ENCODE measurements at places on chromosomes 7 and 10.

GRCh38 chr10:63666836-63667383 is 145.7 kb downstream of the REEP3 start:
- no peak for DNase-seq

DNA sequence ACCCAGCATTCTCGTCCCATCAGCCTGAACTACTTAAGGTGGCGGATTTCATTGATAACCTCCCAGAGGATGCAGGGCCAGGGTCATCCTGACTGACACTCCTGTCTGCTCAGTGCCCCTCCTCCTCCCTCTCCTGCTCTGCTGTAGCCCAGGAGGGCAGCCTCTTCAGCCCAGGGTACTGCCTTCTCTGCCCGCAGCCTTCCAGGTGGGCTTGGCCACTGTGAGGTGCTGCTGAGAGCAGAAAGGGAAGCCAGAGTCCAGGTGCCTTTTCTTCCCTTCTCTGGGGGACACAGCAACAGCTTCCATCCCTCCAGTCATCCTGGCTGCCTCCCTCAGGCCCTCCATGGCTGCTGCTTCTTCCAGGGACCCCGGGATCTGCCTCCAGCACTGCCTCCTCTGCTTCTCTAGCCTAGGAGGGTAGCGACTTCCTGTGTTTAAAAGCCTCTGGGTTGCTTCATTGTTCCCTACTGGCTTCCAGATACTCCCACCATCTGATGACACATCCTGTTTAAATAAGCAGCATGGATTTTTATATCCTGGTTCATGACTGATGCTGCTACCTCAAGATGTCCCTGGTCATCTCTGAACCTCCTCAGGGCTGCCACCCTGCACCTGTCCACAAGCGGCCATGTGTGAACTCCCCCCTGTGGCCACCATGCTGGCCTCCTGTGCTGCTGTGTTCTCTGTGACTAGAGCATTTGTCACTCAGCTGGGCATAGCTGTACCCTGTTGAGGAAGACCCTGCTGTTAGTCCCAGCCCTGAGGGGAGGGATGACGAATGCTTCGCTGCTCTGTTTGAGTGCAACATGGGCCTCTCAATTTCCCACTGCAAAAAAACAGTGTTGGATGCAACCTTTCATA is 55.8 kb downstream of the AKR1C4 start:
- no peak for DNase-seq

GRCh38 chr10:78196964-78197363 is 163.3 kb downstream of the RPS24 start:
- DNase-seq = no peak

- DNase-seq = no peak
Observed at GRCh38 chr10:5588603-5589002, 63.8 kb downstream of the CALML3 start.

DNA sequence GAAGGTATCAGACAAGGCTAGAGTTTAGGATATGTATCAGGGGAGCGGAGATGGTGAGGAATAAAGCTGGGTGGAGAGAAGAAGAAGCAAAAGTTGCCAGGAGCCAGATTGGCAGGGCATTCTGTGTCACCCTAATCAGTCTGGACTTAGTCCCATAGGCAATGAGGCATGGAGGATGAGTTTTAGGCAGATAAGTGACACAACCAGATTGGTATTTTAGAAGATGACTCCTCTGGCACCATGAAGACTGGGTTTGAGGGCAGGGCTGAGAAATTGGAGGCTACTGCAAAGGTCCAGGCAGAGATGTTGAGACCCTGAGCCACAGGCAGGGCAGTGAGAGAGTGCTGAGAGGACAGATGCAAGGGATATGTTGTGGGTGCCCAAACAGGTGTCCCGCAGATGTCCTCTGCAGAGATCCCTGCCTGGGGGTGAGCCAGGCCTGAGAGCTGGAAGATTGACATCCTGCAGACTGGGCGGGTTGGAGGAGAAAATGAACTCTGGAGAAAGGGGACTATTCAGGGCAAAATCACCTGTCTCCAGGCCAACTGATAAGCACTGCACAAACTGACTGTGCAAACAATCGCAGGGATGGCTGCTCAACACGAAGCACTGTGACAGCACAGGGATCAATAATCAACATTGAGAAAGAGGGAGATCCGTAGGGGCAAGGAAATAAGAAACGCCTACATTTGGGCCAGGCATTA is 11.9 kb upstream of the HABP2 start:
- no peak for DNase-seq

DNA sequence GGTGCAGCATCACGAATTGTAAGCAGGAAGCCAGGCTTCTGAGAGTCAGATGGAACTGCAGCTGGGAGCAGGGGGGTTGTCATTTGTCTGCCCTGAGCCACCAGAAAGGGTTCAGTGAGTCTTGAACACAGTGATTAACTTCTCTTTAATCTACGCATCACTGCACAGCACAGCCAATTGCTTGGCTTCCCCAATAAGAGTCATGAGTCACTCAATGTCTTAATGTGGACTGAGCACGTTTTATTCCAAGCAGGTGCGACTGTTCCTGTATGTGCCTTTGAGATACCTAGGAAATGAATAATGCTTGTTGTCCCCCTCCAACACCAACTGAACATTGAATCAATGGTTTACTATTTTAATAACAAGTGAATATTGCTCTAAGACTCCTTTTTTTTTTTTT is 26.0 kb upstream of the PLEKHA1 start:
- no peak for DNase-seq

DNA sequence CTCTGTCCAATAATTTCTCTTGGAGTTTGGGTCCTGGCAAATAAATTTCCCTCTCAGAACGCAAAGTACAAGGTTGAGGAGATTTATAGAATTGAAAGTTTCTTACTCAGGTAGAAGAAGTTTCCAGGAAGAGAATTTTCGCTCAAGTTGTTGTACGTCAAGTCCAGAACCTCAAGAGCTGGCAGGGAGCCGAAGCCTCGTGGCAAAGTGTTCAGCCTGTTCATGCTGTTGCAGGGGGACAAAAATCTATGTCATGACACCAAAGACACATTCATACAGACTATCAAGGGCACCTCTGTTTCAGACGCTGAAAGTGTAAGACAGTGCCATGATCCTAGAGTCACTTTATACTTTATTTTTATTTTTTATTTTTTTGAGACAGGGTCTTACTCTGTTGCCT is 62.5 kb downstream of the RSU1 start:
- DNase-seq = no peak
